H7 (cell line): ENCODE measurements at places on chromosomes 1 and 21. TPM values are rescaled to one million over a fixed set of nuclear protein-coding genes. Genes with fewer than 3 reads are reported as not detected.

DNA sequence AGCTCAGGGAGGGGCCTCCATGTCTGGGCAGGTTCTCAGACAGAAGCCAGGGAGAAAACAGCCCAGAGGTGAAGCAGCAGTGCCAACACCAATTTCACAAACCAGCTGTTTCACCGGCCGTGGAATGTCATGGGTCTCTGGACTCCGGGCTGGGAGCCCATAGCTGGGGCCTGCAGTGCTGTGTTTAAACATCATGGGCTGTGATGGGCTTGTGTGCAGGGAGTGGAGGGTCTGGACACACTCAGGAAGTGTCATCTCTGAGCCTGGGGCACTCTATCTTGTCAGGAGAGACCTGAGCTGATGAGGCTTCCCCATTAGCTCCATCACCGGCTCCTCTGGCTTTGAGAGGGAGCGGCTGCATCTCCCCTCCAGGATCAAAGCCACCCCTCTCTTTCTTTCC is 173.6 kb upstream of the IGSF21 start:
- no peak for DNase-seq

DNA sequence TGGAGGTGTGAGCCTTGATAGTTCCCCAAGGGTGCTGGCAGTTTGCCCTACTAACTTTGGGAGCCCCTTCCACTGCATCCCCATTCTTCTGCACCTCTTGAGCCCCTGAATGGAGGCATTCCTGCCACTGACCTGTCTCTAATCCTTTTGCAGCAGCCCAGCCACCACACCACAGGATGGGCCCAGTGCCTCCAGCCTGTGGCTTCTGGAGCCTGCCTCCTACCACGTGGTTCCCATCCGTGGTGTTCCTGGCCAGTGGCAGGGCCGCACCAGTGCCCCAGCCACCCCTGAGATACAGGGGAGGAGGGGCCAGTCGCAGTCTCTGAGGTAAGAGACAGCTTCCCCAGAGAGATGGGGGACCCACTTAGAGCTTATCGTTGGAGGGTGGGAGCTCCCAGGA is 14.4 kb downstream of the INAVA start:
- no peak for DNase-seq

GRCh38 chr1:47883963-47884362 is 113.2 kb downstream of the TRABD2B start:
- no peak for DNase-seq

- DNase-seq, result no peak
Observed at GRCh38 chr1:196319301-196319700, 288.9 kb downstream of the KCNT2 start.

DNA sequence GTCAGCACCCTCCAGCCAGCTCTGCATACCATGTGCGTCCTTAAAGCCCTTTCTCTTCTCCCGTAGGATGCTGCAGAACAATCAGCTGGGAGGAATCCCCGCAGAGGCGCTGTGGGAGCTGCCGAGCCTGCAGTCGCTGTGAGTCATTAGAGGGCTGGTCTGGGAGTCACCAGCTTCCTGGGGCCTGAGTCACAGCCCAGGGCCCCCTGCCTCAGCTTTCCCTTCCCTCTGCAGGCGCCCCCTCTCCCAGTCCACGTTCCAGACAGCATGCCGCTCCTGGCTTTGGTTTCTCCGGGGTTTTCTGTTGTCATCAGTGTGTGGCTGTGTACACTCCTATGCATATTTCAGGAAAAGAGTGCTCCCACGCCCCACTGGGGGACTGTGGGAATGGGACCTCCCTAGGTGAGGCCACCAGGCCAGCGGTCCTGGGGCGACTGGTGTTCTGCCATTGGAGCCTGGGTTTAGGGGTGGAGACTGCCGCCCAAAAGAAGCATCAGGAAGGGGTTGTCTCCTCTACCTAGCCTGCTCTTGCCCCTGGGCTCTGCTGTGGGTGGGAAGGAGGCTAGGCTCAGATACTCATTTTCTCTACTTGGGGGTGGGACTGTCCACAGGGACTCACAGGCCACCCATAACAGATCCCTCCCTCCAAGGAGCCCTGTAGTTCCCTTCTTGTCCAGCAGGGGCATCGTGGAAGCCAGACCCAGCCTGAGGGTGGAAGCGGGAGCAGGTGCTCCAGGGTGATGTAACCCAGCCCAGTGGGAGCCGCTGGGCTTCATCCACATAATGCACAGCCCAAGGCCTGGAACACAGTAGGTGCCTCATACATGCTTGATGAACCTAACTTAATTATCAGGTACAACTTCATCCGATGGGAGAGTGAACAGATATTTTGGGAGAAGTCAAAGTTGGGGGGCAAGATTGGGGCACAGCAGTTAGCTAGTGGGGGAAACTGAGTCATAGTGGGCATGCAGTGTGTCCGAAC is 42.5 kb downstream of the LGR6 start:
- peak; percentile 94 for DNase-seq

GRCh38 chr1:26597629-26598039 is 68.1 kb downstream of the RPS6KA1 start:
- DNase-seq, result peak; percentile 71

LEFTY2 gene
- total RNA-seq, result 971 and 2,272 TPM in 2 replicates

GRCh38 chr1:228940526-228940925 is 205.2 kb downstream of the RHOU start:
- DNase-seq, result peak; percentile 42

NBPF20 gene
- 0.21 and 0.59 TPM in 2 replicates for total RNA-seq

KCNA3 gene
- total RNA-seq, result 0.48 and 0.59 TPM in 2 replicates

EPHB2 gene
- total RNA-seq, result 12.3 and 14.8 TPM in 2 replicates

GRCh38 chr1:100631015-100631551 is 88.5 kb upstream of the VCAM1 start:
- DNase-seq, result no peak

DNA sequence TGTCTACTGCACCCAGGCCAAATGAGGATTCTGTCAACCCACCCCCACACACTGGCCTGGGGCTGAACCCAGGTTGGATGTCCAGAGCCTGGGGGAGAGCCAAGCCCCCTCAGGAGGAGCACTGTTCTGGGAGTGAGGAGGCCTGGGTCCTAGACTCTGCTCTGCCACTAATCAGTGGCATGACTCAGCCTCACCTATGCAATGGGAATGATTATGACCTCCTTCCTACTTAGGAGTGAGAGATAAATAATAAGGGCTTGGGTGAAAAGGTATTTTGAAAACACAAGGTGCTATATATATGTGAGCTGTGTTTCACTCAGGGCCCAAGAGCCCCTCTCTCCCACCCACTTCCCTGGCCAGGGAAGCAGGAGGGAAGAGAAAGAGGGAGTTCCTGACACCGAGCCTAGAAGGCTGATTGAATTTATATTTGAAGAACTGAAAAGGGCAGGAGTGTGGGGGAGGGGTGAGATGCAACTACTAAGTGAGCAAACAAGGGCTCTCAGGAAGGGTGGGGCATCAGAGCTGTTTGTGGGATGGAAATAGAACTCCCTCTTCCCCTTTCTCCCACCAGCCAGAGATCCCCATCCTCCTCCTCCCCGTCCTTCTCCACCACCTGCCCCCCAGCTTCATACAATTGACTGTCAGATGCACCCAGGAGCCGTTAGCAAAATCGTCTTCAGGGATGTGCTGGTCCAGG is 8.2 kb downstream of the IGSF9 start:
- peak; percentile 77 for DNase-seq

LHX8 gene
- not detected in 2 replicates for total RNA-seq

TENT5C gene
- total RNA-seq, result 0.26 and 0.48 TPM in 2 replicates

DNA sequence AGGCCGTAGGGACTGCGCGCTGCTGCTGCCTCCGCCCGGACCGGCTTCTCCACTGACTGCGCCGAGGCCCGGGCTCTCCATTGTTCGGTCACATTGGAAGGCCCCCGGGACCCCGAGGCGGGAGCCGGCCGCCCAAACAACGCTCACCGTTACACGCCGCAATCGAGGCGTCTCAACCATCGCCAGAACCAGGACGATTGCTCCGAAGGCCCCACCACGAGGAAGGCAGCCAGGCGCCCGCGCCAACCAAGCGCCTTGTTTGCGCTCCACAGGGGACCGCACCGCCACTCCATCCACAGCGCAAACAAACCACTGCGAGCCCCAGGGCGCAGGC is 595 bp downstream of the GLUL start:
- no peak for DNase-seq

LDLRAD2 gene
- total RNA-seq, result 0.97 and 1.3 TPM in 2 replicates

RO60 gene
- total RNA-seq, result 136 and 193 TPM in 2 replicates

CD1E gene
- total RNA-seq, result not detected in 2 replicates

- no peak for DNase-seq
Observed at GRCh38 chr1:156594190-156594589, 2.6 kb downstream of the NAXE start.

- DNase-seq, result no peak
Observed at GRCh38 chr1:54356680-54357147, 49.5 kb downstream of the SSBP3 start.

DNA sequence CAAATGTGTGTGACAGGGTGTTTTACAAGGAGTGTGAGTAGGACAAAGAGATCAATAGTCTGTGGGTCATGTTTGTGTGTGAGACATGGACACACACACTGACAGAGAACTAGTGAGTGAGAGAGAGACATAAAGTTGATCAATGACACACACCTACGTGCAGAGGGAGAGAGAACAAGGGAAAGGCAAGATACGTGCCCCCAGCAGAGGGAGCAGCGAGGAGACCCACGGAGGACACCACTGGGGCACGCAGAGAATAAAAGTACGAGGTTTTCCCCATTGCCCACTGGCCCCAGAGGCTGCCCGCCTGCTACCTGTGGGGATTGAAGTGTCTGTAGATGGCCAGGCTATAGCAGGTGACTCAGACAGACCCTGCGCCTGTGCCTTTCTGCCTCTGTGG is 130.2 kb upstream of the CSF3R start:
- peak; percentile 59 for DNase-seq

DNA sequence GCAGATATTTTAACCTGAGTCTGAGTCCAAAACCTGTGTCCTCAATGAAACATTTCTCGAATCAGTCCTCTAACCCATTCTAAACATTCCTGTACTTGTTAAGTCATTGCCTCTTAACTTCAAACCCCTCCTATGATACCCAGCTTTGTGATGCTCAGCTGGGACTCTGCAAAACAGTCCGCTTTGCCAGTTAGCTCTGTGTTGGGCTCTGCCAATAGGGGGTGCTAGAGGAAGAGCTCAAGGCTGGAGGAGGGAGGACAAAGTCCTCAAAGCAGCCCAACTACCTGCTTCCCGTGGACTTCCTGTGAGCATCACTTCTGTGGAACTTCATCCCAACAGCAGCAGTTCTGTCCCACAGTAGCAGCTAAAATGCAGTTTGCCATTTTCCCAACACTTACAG is 38.1 kb upstream of the SYT14 start:
- DNase-seq, result peak; percentile 80

- DNase-seq, result no peak
Observed at GRCh38 chr1:248755517-248755916, at the start of gene LYPD8. TSS of gene LYPD8 (minus strand) at chr1:248755759. CDS start at chr1:248751081, 4,678 bp downstream.

DNA sequence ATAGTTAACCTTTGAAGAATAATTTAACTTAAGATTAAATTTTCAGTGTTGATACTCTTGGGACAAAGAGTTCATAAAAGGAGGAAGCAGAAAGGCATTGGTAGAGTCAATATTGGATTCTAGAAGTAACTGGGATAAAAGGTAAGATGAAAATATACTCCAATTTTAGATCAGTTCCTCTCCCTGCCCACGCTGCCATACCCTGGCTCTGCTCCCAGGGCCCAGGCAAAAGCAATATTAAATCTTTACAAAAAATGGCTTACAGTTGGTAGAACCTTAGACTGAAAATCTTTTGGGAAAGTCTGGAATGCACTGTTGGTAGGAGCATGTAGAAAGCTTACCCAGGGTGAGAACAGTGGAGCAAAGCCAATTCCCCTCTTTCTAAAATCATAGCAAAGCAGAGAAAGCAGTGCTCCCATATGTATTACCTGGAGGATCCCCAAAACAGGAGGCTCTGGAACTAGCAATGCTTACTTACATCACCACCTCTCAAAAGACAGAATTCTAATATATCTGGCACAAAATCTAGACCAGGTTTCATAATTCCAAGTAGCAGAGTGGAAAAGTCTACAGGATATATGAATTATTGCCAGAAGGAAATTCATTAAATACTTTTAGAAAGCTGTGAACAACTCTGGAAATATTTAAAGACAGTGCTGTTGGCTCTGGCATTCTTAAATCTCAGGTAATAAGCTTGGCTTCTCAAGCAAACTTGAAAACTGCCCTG is 24.5 kb downstream of the KIAA0319L start:
- DNase-seq, result no peak

PDZK1 gene
- total RNA-seq, result 1.3 and 4.1 TPM in 2 replicates
